A549 treated with RU486 at 1 μM for 4 hours (cell line): ENCODE measurements at places on chromosomes 7 and 10. TPM values are rescaled to one million over a fixed set of nuclear protein-coding genes. Genes with fewer than 3 reads are reported as not detected.

The MAP3K8 gene
- total RNA-seq, result 15.7 to 20.7 TPM (median 19.1 TPM) in 5 replicates

The PKD2L1 gene
- 0.07 TPM in 1 of 5 replicates, not detected in the others for total RNA-seq

The NKX6-2 gene
- total RNA-seq, result 0.18 to 0.40 TPM (median 0.20 TPM) in 5 replicates

The GRID2IP gene
- 0.03 TPM in 1 of 5 replicates, not detected in the others for total RNA-seq

The SPDYE3 gene
- total RNA-seq, result not detected in 5 replicates

The HACD1 gene
- total RNA-seq, result 40.3 to 62.4 TPM (median 57.9 TPM) in 5 replicates

The CALHM2 gene
- 4.3 to 6.6 TPM (median 5.1 TPM) in 5 replicates for total RNA-seq

The SPDYE2B gene
- total RNA-seq, result not detected in 5 replicates

The PI4K2A gene
- 26.1 to 29.6 TPM (median 28.8 TPM) in 5 replicates for total RNA-seq

The CCDC201 gene
- not detected in 5 replicates for total RNA-seq

The ADCY1 gene
- 1.3 to 2.7 TPM (median 2.2 TPM) in 5 replicates for total RNA-seq

The MOGAT3 gene
- not detected in 5 replicates for total RNA-seq

The EZH2 gene
- total RNA-seq, result 20.3 to 25.2 TPM (median 23.7 TPM) in 5 replicates

The CALCR gene
- 0.02 TPM in 1 of 5 replicates, not detected in the others for total RNA-seq

The KLLN gene
- 0.39 to 0.54 TPM (median 0.47 TPM) in 5 replicates for total RNA-seq

The CYP3A7 gene
- not detected in 5 replicates for total RNA-seq

The ZNRF2 gene
- 4.1 to 8.2 TPM (median 7.3 TPM) in 5 replicates for total RNA-seq

The CDHR3 gene
- 3.8 to 5.6 TPM (median 5.1 TPM) in 5 replicates for total RNA-seq

The NOS3 gene
- total RNA-seq, result 0.15 to 0.55 TPM (median 0.49 TPM) in 5 replicates

The PRLHR gene
- total RNA-seq, result not detected in 5 replicates

The CYP3A4 gene
- 0.10 TPM in 1 of 5 replicates, not detected in the others for total RNA-seq

The ITGA8 gene
- total RNA-seq, result not detected in 5 replicates

The LAMB4 gene
- 0.07 to 0.57 TPM (median 0.22 TPM) in 4 of 5 replicates, not detected in the other for total RNA-seq

The PAPOLB gene
- total RNA-seq, result not detected in 5 replicates

The PSMA2 gene
- total RNA-seq, result 193 to 220 TPM (median 205 TPM) in 5 replicates

The TMEM120A gene
- 29.1 to 44.9 TPM (median 41.7 TPM) in 5 replicates for total RNA-seq

The LRGUK gene
- 0.28 to 0.53 TPM (median 0.35 TPM) in 5 replicates for total RNA-seq

The TFR2 gene
- total RNA-seq, result 2.0 to 3.3 TPM (median 3.0 TPM) in 5 replicates

The FAM107B gene
- 126 to 202 TPM (median 165 TPM) in 5 replicates for total RNA-seq

The PLEKHS1 gene
- total RNA-seq, result 0.03 to 0.14 TPM (median 0.07 TPM) in 3 of 5 replicates, not detected in the others

The TRPV5 gene
- total RNA-seq, result not detected in 5 replicates

The SCIN gene
- total RNA-seq, result 0.40 to 0.81 TPM (median 0.43 TPM) in 5 replicates
